ENCODE measurements at places on chromosomes 2 and 18.

DNA sequence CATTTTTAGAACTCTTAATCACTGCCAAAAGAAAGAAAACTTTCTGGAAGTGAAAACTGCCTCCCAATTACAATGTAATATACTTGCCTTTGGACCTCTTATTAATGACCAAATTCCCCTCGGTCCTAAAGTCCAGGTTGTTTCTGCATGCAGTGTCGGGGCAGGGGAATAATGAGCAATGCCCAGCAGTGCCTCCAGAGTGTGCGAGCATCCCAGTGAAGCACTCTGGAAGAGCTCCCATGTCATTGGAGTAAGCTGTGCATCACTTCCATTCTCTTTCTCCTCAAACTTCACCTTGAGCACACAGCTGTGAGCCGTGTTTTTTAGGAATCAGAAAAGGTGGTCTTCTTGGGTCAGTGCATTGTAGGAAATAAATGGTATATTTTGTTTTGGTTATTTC lies 107.1 kb downstream of the SH3RF3 start:
- DNase-seq, result no peak

- DNase-seq, result no peak
Measured at GRCh38 chr2:237648016-237648381, 20.6 kb downstream of the LRRFIP1 start.

- peak; percentile 37 for DNase-seq
Measured at GRCh38 chr18:49510393-49511115, 23.5 kb upstream of the C18orf32 start.

GRCh38 chr2:44635725-44636124 lies 274.0 kb downstream of the CAMKMT start:
- DNase-seq, result no peak

DNA sequence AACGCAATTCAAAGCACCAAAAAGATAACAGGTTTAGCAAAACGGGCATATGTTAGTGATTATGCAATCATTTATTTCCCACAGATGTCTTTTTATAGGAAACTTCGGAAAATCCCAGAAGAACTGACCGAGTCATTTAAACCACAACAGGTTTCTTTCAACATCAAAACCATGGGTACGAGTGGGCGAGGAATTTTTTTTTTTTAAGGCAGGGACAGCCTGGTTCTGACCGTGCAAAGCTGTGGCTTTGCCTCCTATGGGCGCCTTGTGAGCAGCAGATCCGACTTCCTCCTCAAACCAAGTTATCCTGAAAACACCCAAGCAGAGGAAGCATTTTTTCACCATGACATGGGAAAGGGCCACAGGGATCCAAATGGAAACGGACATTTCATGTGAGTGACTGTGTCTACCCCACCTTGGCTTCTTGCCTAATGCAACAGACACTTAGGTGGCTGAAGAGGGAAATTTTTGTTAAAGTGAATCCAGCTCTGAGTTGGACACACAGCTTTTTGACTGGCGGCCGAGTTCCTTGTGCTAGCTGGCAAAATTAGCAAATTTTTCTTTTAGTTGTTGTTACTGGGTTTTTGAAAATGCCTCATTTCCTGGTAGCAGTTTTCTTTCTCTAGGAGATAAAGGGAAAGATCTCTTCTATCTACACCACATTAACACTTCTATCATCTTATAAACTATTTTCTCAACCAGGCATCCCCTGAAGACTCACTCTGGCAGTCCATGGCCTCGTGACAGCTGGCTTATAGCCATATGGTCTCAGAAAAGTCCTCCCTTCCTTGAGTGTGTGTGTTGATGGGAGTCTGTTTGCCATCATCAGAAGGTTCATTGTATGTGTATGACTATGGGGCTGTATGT lies 487.4 kb upstream of the ZEB2 start:
- DNase-seq, result no peak

GRCh38 chr2:172215936-172216335 lies 113.2 kb upstream of the DLX2 start:
- DNase-seq, result no peak

GRCh38 chr2:112046231-112046630 lies 8.8 kb upstream of the TMEM87B start:
- DNase-seq, result no peak

GRCh38 chr18:3836483-3837335 lies 386.7 kb downstream of the TGIF1 start:
- DNase-seq, result no peak

DNA sequence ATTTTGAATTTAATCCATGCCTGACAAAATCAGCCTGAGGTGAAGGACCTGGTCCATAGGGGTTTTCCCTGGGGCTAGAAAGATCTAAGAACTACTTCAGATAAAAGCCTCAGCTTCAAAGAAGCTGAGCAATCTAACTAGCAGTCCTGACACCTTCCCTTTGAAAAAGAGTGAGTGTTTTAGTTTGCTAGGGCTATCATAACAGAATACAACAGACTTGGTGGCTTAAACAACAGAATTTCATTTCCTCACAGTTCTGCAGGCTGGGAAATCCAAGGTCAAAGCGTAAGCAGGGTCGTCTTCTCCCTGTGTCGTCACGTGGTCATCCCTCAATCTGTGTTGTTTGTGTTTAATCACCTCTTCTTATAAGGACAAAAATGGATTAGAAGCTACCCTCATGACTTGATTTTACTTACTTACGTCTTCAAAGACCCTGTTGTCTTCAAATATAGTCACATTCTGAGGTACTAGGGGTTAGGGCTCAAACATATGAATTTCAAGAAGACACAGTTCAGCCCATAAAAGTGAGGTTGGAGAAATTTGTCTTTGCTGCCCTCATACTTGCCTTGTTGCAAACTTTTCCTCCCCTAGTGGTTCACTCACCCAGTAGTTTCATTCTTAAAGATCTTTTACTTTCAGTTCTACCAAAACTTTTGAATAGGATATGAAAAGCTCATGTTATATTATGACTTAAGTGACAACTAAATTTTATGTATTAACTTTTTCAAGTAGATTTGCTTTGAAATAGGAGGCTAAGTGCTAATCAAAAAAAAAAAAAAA lies 673.8 kb downstream of the ARHGAP15 start:
- DNase-seq, result no peak

GRCh38 chr2:64244037-64244416 lies 99.8 kb upstream of the PELI1 start:
- no peak for DNase-seq

DNA sequence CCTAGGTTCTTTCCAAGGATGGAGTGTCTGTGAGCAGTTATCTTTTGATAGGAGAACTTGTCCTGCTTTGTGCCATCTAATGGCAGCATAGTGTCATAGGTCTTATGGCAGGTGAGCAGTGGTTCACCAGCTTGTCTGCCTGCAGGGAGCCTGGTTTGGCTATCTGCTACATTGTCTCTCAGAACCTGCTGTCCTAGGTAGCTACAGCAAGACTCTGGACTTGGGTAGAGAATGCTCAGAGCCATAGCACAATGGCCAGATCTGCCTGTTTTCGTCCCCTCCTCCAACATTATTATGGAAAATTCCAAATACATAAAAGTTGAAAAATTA lies 28.3 kb downstream of the AGFG1 start:
- no peak for DNase-seq

DNA sequence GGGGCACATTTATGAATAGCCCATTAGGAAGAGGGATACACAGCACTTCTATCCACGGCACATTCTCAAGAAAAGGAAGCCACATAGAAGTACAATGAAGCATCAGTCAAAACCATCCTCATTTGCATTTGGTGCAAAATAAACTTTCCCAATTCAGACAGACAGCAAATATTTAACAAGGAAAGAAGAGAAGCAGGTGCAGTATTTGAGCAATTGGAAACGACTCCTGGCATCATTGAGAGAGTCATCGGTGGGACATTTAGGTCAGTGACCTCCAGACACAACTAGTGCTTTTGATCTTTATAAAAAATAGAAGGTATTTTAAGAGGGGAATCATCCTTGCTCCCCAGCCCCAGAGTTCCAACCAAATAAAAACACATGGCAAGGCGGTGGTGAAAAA lies 118.0 kb downstream of the MREG start:
- DNase-seq, result no peak

- no peak for DNase-seq
Measured at GRCh38 chr18:3794537-3795348, 344.8 kb downstream of the TGIF1 start.

GRCh38 chr18:52667463-52668065 lies 327.6 kb downstream of the DCC start:
- no peak for DNase-seq

DNA sequence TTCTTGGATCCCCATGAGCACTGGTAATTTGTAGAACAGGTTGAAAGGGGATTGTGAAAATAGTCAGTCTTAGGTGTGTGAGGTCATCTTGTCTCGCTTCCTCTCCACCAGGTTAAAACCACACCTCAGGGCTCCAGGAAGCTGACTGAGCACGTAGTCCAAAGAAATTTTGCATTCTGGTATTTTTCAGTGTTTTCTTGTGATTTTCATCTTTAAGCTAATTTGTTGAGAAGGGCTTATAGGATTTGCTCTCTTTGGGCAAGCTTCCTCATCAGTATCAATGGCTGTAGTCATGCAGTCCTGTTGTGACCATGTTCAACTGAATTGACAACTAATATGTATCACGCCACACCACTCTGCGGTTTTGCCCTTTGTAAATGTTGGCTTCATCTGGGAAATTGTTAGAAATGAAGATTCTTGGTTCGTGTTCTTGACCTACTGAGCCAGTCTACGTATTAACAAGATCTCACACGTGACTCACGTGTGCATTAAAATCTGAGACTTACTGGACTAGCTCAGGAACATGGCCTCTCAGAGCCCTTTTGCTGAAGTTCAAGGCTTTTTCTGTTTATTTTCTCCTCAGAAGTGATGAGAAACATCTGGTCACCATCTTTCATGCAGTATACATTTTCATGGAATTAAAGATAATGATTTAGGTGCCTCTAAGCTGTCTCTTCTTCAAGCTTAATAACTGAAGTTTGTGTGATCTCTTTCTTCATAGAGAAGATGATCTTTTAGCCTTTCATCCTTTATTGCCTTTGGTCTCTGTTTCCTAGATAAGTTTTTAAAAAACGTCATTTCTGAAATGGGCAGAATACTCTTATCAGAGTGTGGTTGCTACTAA lies 32.8 kb downstream of the FMNL2 start:
- DNase-seq, result no peak

DNA sequence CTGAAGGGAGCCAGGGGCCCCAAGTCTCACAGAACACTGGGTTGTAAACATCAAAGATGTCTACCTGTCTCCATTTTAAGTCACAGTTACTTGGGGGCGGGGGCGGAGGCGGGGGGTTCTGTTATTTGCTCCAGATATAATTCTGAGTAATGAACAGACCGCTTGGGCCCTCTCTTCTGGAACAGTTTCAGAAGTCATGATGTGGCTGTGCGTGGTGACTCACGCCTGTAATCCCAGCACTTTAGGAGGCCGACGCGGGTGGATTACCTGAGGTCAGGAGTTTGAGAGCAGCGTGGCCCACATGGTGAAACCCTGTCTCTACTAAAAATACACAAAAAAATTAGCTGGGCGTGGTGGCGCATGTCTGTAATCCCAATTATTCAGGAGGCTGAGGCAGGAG lies 157.9 kb upstream of the APCDD1 start:
- DNase-seq, result no peak

- DNase-seq, result no peak
Measured at GRCh38 chr18:5974696-5975095, 79.4 kb upstream of the TMEM200C start.

GRCh38 chr2:205895981-205896655 lies 189.9 kb downstream of the INO80D start:
- peak; percentile 11 for DNase-seq

- DNase-seq, result no peak
Measured at GRCh38 chr2:19158211-19158610, 200.2 kb downstream of the OSR1 start.

DNA sequence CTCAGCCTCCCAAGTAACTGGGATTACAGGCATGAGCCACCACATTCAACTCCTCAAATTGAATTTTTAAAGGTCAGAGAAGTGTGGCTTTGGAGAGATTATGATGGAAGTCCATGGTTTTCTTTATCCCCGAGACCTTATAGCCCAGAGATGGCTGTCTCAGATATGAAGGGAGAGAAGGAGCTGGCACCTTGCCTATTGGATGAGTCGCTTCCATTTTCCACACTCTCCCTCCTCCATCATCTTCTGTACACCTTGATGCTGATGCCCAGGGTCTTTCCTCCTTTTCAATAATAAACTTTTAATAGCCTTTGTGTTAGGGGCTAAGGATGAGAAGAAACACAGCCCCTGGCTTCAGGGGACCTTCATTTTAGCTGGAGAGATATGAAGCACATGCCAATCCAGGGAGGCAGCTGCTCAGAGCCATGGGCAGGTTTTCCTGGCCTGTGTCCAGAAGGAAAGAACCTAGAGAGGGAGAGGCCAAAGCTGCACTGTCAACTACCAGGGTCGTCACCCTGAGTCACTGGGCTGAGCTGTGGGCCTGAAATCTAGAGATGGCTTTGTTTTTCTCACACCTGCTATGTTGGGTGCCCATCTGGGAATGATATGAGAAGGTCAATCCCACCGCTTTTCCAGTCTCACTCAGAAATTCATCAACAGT lies 146.0 kb upstream of the SERTAD2 start:
- DNase-seq, result no peak

DNA sequence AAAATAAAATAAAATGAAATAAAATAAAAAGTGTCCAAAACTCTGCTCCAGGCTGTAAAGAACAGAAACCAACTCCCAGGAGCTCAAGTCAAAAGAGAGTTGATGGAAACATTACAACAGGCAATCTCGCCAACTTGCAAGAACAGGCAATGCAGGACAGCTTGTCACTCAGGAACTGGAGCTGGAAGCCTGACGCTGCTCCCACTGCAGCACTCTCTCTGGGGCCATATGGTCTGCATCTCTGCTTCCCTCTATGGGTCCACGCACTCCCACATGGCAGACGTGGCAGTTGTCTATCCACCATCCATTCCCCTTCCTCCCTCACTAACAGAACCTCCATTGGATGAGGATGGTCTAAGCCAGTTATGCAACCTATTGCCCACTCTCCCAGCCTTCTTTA lies 23.3 kb upstream of the ARPC2 start:
- DNase-seq, result no peak

GRCh38 chr18:62741584-62741983 lies 26.2 kb downstream of the PHLPP1 start:
- DNase-seq, result no peak

DNA sequence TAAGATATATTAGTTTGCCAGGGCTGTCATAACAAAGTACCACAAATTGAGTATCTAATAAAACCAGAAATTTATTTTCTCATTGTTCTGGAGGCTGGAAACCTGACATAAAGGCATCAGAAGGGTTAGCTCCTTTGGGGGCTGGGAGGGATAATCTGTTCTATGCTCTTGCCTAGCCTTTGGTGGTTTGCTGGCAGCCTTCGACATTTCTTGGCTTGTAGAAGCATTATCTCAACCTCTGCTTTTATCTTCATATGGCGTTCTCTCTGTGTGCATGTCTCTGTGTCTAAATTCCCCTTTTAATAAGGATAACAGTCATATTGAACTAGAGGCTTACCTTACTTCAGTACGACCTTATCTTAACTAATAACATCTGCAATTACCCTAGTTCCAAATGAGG lies 22.8 kb upstream of the NT5C1B start:
- DNase-seq, result no peak

GRCh38 chr18:354471-354870 lies 86.6 kb upstream of the THOC1 start:
- DNase-seq, result no peak

GRCh38 chr2:98710734-98711133 lies 20.2 kb downstream of the MGAT4A start:
- no peak for DNase-seq

- no peak for DNase-seq
Measured at GRCh38 chr2:30272761-30273573, 41.6 kb downstream of the LBH start.

- DNase-seq, result no peak
Measured at GRCh38 chr2:138084206-138084605, 119.9 kb downstream of the HNMT start.

GRCh38 chr18:61554117-61554776 lies 221.0 kb downstream of the CDH20 start:
- DNase-seq, result peak; percentile 72

- no peak for DNase-seq
Measured at GRCh38 chr2:173395567-173396351, 41.1 kb downstream of the CDCA7 start.
